ENCODE measurements at places on chromosomes 3 and 15.

DNA sequence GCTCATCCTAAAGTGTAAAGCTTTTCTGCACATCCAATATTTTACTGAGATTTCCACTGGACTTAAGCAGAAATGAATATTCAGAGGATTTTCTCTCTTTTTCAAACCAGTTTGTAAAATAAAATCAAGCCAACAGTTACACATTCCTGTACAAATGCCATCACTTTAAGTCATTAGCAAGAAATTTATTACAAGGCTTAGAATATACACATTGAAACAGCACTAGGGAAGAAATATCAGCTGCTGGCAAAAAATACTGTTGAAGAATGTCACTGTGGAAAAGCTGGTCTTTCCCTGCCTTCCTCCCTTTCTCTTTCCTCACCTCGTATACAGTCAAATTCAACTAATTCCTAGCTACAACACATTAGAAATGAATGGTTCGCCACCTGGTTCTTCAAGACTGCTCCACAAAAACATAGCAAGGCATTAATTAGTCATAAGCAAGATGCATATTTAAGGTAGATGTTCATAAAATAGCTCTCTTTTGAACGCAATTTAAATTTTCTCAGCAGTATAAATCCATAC lies 21.3 kb downstream of the PLOD2 start:
- no peak for DNase-seq

DNA sequence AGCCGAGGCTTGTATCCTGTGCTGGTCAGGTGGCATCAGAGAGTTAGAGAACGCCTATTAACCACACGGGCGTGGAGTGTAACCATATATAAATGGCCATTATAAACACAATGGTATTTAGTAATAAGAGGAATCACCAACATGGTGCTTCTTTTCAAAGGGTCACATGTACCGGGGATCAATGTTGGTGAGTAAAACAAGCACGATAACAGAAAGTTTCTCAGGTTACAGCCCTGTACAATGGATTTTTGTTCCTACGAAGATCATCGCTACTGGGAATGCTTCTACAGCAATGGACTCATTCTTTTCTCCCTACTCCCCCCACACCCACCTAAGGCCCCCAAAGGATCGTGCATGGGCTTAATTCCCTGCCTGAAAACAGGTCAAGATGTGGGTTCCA lies 42.5 kb downstream of the MEIS2 start:
- DNase-seq, result no peak

DNA sequence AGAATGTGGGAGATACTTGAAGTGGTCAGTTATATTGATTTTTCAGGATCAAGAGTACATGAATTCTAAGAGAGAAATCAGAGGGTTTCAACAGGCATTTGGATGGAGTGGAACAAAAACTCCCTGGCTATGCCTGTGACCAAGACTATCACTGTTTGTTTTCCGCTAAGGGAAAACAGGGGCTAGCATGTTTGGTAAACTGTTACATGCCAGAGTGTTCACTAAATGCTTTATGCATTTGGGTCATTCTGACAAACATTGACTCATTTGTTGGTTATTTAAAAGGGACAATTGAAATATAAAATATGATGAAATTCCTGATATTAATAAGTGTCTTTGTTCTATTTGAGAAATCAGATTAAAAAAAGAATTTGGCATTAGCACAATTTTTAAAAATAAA lies 603.9 kb upstream of the KCNMB2 start:
- DNase-seq, result no peak

DNA sequence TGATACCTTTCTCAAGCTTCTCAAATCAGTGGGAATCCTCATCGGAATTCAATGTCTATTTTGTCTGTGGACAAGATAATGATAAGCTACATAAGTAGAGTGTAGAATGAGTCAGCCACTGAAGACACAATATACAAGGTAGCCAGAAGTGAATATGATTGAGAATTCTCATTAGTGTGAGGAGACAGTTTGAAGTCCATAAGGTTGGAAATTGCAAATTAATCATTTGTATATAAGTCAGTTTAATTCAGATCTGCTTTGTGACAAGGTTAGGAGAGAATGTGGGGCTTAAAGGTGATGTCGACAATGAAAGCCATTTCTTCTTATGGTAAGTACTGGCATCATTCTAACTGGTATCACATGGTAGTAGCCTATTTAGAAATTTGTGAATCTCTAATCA lies 4.2 kb downstream of the ARPP21 start:
- DNase-seq, result no peak

DNA sequence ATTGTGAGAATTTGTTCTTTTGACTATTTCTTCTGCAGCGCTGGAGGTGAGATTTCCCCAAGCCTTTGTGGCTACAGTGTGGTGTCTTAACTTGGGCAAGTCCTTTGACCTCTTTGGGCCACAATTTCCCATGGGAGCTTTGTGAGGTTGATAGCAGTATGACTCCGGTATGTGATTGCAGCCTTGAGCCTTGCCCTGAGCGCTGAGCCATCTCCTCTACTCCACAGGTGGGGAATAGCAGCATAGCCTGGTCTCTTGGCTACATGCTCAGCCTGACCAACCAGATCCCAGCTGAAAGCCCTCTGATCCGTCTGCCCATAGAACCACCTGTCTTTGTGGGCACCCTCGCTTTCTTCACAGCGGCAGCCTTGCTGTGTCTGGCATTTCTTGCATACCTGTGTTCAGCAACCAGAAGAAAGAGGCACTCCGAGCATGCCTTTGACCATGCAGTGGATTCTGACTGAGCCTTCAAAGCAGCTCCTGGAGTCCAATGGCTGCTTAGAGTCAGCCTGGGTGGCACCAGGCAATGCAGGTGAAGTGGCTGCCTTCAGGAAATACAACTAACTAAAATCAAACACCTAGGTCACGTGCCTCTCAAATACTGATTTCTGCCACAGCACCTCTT lies 30.0 kb upstream of the RPL14 start:
- DNase-seq, result no peak

GRCh38 chr3:1717524-1717923 lies 381.1 kb upstream of the CNTN4 start:
- no peak for DNase-seq

DNA sequence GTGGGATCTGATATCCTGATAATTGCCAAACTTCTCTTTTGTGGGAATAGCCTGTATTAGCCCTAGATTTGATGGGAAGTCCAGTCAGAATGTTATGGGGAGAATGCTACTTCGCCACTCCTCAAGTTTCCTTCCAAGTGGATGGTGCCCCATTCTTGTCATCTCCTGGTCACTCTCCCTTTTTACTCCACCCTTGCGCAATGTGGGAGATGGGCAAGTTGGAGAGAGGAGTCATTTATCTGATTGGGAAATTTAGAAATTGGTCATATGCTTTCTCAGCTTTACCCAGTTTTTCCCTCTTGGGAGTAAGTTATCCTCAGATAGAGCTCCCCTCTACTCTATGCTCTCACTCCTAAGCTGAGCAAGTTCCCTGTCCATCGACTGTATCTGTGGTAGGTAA lies 14.4 kb downstream of the FANCD2OS start:
- DNase-seq, result no peak

- no peak for DNase-seq
Observed at GRCh38 chr15:58977887-58978286, 9.6 kb upstream of the RNF111 start.

DNA sequence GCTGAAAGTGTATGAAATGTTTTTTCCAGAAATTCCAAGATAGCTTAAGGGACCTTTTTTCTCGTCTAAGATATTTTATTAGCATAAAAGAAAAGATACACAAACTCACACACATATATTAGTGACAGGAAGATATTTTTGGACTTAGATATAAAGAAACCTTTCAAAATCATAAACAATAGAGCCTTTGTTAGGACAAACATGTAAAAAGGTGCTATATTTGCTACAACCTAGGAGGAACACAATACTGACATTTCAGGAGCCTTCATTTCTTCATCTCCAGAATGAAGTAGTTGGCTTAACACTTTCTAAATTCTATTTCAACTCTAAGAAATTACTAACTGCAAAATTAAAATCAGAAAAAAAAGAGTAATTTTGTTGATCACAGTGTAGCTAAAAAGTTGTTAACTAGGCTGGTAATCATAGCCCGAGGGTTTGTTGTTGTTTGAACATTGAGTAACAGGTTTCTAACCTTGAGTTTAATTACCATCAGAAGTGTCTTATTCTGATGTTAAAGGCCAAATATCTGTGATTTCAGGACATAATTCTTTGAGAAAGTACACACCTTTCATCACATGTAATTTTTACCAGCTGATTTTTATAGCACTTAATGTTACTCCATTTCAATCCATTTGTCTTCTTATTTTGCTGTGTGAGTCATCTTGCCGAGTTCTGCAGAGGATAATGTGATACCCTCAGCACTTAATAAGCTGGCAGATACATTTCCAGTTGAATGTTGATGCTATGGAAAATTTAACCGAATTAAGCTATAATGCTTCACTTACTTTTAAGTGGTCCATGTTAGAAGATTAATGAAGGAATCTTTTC lies 97.3 kb downstream of the MBNL1 start:
- no peak for DNase-seq

- DNase-seq, result no peak
Observed at GRCh38 chr3:69781593-69781992, 42.3 kb downstream of the MITF start.

GRCh38 chr3:151357463-151357850 lies 27.1 kb downstream of the P2RY12 start:
- DNase-seq, result no peak

GRCh38 chr15:67549736-67550135 lies 7.2 kb downstream of the MAP2K5 start:
- DNase-seq, result no peak

DNA sequence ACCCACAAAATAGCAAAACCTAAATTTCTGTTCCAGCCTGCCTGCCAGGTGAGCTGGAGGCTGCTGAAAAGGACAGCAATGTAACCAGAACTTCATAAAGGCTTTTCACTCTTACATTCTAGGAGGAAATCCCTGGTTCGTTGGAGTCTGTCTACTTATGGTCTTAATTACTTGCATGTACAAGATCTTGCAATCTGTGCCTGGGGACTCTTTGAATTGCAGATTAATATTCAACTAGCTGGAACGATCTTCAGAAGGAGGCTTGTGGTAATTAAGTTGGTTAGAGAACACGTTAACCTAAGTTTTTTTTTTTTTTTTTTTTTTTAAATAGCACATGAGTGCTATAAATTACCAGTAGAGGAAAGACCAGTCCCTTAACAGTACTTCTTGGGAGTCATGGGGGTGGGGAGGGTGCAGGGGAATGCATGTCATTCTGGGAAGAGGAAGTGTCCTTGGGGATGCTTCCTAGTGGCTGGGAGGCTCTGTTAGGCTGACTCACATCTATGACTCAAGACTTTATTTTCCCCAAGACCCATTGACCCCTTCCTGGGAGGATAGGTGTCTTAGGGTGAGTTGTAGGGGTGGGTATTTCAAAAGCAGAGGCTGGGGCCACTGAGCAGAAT lies 139.8 kb downstream of the RAB11A start:
- no peak for DNase-seq

DNA sequence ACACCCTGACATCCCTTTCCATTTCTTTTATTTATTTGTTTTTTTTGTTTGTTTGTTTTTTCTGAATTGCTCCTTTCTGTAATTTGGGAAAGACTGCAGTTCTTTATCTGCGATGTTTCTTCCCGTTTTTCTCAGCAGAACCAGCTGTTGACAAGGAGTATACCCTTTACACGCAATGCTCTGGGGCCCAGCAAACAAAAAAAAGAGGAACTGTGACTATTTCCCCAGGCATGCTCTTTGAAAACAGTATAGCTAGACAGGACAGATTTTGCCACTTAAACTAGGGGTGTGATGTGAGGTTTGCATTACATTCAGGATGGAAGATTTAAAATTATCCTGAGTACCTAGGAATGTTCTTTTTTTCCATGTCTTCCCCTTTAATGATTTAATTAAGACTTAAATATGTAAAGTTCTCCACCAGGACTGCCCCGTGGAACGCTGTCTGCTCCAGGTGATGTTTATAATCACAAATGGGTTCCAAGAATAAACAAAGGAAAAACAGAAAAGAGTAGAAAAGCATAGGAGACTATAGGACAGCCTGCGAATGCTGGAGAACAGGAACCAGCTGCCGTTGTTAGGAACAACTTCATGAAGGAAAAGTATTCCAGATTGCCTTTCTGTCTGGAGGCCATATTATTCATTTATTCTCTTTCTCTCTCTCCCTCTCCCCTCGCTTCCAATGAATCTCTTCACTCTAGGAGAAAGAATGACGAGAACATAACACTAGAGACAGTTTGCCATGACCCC lies 43.3 kb downstream of the TGFBR2 start:
- DNase-seq, result no peak

- no peak for DNase-seq
Observed at GRCh38 chr3:40753291-40753770, 228.6 kb downstream of the ZNF621 start.

DNA sequence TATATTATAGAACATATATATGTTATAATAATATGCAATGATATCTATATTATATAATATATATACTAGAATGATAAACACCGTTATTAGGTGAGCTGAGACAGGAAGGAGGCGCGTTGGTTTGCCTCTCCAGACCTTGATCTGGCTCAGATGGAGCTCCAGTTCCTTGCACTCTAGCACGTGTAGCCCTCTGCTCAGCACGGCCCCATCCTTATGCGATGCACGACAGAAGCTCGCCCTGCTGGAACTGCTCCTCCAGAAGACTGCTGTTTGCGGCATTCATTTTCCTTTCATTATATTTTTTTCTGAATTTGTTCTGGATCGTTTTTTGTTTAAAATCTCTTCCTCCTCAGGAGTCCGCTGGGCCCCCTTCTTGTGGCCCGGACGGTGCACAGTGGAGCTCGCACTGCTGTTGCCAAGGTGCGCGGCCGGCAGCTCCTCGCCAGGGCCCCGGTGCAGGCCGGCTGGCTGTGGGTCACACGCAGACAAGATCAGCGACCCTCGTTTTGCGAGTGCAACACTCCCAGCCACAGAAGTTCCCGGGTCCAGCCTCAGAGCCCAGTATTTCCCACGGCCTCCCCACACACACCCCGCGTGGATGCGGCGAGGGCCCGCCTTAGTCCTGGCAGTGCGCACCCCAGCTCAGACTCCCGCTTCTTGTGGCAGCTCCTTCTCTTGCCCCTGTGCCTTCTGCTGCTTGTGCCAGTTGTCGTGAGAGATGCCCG lies 112.2 kb downstream of the CHL1 start:
- DNase-seq, result no peak

DNA sequence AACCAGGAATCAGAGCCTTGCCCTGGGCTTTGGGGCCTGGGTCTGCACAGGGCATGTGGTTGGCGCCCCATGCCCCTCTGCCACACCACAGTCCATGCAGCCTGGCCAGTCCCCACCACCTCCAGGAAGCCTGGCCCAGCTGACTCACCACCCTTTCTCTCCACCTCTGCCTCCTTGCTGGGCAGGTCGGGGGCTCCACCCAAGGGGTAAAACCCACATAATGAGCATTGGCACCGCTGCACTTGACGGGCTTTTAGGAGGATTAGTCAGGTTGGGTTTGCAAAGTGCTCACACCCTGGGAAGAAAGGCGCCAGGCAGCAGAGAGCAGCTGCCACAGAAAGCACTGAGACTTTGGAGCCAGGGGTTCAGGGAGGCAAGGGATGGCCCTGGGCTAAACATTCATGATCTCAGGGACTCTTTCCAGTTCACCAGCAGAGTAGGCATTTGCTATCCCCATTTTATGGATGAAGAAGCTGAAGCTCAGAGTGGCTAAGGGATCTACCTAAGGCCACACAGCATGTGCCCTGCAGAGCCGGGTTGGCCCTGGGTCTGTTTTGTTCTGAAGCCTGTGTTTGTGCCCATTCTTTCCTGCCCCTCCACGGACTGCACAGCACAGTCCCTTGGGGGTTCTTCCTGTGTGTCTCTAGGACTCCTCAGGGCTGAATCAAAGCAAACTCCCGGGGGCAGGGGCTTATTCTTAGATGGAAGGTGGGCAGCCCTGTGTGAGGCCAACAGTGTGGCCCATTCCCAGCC lies 113.4 kb downstream of the ETFA start:
- no peak for DNase-seq

- no peak for DNase-seq
Observed at GRCh38 chr3:197798863-197799262, 7.8 kb downstream of the LRCH3 start.

GRCh38 chr3:58519668-58520402 lies 17.2 kb downstream of the ACOX2 start:
- DNase-seq, result no peak
